Stimulated activated CD8-positive, alpha-beta memory T cell treated with anti-CD3 and anti-CD28 coated beads, Interleukin-15, amount 100 ng/mL, for 24 hours (primary cell): ENCODE measurements at places on chromosomes 12 and 14.

- no peak for DNase-seq
Observed at GRCh38 chr12:94812345-94812744, 162.0 kb upstream of the TMCC3 start.

GRCh38 chr12:119989361-119989730 is 310 bp downstream of the BICDL1 start:
- no peak for DNase-seq

GRCh38 chr12:110965574-110965973 is 45.2 kb upstream of the MYL2 start:
- no peak for DNase-seq

GRCh38 chr12:94205822-94206221 is 57.4 kb downstream of the PLXNC1 start:
- no peak for DNase-seq

DNA sequence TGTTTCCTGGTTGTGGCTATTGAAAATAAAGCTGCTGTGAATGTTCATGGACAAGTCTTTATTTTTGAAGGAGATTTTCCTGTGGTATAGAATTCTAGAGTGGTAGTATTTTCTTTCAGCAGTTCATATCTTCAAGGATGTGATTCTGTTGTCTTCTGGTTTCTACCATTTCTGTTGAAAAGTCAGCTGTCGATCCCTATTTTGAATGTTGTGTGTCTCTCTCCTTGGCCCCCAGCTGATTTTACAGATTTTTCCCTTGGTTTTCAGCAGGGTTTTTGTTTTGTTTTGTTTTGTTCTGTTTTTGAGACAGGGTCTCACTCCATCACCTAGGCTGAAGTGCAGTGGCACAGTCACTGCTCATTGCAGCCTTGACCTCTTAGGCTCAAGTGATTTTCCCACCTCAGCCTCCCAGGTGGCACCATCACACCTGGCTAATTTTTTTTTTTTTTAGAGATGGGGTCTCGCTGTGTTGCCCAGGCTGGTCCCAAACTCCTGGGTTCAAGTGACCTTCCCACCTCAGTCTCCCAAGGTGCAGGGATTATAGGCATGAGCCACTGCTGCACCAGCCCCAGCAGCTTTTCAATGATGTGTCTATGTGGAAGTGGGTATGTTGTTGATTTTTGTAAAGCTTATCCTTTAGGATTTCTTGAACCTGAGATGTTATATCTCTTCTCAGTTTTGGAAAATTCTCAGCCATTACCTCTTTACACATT is 28.1 kb downstream of the CFAP251 start:
- DNase-seq: no peak

DNA sequence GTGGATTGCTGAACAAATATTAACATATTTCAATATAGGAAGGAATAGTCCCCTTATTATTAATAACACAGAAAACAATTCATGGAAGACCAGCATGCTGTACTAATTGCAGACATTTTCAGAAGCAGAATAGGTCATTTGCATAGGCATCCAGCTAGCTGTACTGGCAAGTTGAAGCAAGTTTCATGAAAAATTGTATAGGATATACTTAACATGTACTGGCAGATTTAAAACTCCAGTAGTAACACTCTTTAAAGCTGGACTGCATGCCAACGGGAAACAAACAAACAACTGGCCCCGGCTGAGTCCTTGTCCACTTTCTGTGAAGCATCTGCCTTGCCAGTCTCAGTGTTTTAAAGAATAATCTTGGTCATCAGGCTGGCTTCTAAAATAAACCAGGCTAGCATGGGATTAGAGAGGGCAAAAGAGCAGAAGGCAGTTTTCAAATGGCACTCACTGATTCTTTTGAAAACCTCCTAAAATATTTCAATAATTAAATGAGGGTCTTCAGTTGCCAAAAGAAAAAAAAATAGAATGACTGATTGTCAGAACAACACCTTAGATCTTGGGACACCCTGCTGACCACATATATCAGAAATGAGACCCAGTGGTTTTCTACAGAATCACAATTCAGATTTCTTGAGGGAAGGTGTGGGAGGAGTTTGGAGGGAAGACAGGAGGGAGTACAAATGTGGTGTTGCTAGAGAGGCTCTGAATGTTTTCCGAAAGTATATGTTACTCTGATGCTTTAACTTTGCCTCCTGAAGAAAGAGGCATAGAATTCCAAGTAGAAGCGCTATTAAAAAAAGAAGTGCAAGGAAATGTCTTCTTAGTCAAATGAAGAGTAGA is 122.5 kb upstream of the KRAS start:
- DNase-seq: no peak

DNA sequence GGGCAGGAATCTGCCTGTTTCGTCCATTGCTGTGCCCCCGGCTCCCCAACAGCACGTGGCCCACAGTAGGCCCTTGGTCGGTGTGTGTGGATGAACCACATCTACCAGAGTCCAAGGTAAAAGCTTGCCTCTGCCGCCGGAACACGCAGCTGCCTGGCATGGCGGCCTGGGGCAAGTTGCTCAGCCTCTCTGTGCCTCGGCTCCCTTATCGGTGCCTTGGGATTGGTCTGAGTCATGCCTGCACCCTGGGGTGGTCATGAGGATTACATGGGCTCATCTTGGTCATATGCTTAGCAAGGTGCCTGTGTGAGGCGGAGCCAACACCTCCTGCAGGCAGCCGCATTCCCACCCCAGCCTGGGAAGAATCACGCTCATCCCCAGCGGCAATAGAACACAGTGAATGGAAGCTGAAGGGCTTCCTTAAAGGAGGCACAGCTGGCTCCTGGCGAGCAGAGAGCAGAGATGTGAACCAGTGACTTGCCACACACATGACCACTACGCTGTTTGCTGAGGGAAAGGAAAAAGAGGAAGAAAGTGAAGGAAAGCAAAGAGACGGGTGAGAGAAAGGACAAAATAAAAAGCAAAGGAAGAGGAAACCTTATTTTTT is 5.5 kb upstream of the SCARB1 start:
- no peak for DNase-seq

- DNase-seq: no peak
Observed at GRCh38 chr14:23727566-23728335, 91.6 kb downstream of the DHRS2 start.

DNA sequence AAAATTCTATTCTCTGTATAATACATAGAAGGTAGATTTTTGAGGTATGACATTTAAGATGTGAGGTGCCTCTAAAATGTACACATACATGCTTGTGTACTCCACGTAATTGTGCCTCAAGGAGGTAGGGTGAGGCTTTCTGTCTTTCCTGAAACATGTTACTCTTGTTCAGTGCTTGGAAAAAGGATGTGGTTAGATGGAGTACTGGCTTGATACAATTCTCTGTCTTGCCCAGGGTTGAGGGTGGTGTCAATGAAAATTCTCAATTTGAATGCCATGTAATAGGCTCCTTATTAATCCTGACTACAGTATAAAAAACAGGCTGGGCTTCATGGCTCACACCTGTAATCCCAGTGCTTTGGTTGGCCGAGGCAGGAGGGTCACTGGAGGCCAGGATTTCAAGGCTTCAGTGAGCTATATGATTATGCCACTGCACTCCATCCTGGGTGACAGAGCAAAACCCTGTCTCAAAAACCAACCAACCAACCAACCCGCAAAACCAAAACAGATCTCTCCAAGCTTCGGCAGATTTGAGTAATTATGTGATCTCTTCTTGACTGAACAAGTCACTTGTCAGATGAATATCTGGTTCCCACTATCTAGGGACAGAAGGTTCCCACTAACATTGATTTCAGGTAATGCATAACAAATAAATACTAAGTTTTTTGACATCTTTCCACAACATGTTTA is 41.6 kb downstream of the RCOR1 start:
- DNase-seq: no peak

DNA sequence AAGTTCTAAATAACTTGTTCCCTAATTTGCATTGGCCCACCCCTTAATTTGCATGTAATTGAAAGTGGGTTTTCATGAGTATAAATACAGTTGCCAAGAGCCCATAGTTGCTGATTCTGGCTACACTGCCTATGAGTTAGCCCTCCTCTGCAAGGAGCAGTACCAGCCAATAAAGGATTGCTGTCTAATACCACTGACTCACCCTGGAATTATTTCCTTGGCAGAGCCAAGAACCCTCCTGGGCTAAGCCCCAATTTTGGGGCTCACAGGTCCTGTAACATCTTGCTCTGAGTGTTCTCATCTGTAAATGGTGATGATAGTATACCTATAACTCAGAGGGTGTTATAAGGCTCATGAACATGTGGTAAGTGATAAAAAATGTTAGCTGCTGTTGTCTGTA is 6.8 kb downstream of the TTC8 start:
- no peak for DNase-seq

DNA sequence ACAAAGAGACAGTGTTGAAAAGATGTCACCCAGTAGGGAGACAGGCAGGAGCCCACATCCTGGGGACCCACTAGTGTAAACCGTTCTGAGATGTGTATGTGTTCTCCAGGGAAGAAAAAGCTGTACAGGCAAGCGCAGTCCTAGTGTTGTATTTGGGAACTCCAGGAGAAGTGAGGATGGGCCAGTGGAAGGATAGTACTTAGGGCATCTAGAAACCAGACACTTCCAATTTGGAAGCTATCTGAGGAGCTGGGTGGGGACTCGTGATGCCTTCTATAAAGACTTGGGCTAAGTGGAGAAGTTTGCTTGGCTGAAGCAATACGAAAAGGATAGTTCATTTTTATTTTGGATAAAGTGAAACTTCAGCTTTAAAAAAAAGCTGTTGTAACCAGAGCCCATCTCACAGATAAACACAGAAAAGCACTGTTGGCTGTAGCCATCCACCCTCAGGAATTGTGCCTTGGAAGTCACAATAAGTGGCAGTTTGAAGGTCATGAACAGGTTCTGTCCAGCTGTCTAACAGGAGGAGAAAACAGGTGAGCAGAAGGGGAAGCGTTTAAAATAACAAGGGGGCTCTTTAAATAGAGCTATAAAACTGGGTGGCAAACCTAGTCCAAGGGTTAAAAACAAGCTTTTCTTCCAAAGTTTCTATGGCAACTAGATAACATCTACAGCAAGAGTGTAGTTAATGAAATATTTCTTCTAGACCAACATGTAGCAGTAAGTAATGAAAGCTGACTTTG is 108.0 kb upstream of the ARHGAP5 start:
- no peak for DNase-seq

DNA sequence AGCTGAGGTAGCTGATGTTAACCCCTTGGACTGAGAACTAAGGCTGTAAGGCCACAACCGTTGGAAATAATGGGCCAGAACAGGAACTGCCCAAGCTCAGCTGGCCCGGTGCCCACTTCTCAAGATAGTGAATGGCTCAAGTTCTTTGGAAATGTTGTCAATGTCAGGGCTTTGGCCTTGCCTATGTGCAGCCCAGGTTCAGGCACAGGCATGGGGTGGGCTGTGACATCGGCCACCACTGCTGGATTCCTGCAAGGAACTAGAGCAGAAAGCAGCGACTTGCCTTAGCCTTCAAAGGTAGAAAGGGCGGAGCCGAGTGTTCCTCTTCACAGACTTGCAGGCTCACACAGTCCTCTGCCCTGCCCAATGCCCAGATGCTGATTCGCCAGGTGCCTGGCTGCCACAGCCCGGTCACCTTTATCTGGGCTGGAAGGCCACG is 291.2 kb downstream of the ZFP36L1 start:
- no peak for DNase-seq

DNA sequence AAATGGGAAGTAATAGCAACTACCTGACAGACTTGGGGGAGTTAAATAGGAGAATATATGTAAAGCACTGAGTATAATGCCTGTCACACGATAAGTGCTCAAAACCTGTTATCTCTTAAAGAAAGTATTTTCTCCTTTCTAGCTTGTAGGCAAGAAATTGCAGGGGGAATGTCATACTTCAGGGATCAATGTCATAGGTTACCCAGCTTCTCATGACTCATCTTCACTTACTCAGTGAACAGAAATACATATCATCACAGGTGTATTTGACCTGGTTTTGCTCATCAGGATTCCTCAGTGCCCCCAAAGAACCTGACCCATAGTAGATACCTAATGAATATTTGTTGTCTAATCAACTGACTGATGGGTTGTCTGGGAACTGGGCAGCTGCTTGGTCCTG is 285.0 kb upstream of the ATP2B1 start:
- DNase-seq: no peak

GRCh38 chr12:6928022-6928702 is 403 bp downstream of the ATN1 start:
- no peak for DNase-seq

DNA sequence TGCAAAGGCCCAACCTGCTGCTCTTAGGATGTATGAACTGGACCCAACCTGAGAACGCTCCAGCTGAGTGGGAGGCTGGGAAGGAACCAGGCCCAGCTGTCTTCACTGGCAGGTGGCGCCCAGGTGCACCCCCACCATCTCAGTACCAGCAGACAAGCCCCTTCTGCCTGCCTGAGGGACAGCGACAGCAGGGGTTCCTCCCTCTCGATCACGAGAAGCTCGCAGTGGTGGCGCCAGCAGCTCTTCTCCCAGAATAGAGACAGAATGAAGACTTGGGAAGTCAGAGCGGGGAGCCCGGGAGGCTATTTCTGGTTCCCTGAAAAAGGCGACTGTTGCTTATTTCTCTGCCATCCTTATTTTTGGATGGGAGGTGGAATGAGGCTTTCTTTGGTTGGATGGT is 46.5 kb downstream of the CHGA start:
- no peak for DNase-seq

DNA sequence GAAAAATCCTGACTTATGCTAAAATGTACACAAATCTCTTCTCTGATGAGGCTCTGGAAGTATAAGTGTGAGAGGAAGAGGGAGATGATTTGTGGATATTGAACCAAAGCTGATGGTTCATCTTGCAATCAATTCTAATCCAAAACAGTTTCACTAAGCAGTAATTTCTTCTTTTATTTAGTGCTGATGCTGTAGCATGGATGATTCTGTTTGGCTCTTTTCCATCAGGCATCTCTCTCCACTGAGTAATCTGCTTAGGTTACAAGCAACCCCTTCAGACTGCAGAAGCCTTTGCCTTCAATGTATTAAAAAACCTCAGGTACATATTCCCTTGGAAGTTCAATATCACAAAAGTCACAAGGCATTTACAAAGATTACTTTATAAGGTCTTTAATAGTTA is 159.1 kb upstream of the CCDC198 start:
- DNase-seq: no peak

- no peak for DNase-seq
Observed at GRCh38 chr14:96279564-96279963, 23.6 kb downstream of the BDKRB1 start.

DNA sequence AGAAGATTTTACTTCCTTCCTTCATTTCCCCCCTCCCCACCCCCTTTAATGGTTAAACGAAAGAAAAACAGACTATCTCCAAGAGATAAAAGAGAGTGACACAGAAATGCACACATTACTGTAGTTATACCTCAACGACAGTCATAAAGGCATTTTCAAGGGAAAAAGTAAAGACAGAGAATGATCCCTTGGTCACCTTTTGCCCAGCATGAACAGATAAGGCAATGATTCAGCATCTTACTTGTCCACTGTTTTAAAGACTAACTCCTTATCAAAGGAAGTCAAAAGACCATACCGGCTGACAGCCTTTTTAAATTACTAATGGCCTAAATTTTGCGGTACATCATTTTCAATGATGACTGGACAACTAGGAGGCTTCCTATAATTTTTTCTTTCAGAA is 326.6 kb downstream of the PAWR start:
- DNase-seq: no peak

- DNase-seq: no peak
Observed at GRCh38 chr14:82490397-82490796, 956.7 kb upstream of the SEL1L start.
